Fibroblast of upper back skin (primary cell): ENCODE measurements at places on chromosomes 5 and 9.

DNA sequence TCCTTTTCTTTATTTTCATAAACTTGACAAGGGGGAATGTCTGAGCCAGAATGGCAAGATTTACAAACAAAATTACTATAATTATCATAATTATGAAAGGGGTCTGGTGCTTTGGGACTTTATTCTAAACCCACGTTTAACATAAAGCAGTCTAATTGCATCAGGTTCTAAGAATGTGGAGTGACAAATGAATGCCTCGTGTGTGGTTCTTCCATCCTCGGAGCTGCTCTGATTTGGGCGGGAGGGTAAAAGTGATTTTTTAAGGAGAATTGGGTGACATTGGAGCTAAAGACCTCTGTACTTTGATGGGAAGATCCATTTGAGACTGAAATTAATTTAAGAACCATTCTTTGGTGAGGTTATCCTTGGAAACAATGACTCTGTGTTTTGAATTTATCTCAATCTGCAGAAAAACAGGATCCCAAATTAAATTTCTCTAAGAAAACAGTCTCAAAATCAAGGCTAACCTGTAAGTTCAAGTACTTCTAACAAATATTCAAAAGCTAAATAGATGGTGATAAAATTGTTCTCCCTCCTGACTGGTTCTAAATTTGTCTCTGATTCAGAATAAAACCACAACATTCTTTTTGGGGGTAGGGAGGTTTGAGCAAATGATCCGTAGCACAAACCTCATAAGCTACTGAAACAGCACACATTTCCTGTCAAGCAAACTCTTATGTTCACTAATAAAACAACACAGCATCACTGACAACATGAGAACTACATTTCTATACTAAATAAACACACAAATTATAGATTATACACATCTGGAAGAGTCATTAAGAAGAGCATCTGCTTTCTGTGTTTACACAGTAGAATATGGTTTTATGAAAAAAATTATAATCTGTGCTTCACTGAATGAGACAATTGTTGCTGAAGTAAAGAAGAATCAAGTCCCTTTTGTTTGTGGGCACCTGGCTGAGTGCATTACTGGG is 85.5 kb downstream of the DCP2 start:
- peak; percentile 87 for DNase-seq

DNA sequence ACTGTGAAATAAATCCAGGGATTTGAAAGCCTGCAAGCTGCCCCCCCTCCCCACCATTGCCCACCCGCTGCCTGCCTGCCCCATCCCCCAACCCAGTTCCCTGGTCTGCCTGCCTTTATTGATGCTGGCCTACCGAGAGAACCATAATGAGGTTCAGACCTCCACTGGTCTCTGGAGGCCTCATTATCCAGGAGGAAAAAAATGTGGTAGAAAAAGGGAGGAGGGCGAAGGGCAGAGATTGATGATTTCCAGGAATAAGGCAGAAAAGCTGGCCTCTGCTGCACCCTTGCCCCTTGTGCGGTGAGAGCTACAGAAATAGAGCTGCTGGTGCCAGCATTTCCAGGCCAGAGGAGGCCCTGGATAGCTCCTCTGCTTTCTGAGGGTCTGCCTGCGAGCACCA is 216.1 kb downstream of the PAPPA start:
- no peak for DNase-seq

DNA sequence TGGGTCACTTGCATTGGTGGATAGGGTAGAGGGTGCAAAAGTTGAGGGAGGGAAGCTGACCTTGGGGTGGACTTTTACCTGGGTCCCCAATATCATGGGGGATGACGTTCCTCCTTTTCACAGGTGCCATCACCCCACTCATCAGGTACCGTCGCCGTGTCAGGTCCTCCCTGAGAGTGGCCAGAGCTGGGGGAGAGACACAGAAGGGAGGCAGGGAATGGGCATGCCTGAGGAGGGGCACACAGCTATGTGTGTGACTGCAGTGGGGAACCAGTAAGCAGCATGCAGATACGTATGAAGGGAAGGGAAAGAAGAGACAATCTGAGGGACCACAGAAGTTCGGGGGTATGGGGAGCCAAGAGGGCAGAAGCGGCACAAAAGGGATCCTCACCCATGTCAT is 6.5 kb downstream of the CREB3 start:
- DNase-seq: no peak

GRCh38 chr9:136488247-136489214 is 5.7 kb upstream of the SEC16A start:
- DNase-seq: peak; percentile 23

DNA sequence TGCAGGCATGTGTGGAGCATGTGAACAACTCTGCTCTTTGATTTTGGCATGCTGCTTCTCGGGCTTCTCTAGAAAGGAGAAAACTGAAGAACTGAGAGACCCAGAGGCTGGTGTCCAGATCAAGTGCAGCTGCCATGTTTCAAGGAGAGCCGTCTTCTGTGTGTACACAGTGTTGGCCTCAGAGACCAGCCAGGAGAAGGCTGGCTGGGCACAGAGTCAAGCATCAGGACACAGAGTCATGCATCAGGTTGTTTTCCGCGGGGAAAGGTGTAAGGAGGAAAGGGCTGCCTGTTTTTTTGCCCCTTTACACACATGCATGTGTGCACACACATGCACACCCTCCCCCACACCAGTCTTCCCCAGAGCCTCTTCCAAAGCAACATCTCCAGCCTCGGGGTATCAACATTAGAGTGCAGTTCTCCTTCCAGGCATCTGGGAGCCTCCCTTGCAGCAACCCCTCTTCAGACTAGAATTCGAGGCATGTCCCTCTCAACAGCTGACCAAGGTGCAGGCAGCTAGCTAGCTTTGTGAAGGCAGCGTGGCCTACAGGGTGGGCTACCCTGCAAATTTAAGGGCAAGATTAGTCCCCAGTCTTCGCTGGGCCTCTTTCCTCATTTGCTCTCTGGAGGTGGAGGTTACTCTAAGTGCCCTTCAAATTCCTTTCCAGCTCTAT is 180.9 kb downstream of the AOPEP start:
- no peak for DNase-seq

DNA sequence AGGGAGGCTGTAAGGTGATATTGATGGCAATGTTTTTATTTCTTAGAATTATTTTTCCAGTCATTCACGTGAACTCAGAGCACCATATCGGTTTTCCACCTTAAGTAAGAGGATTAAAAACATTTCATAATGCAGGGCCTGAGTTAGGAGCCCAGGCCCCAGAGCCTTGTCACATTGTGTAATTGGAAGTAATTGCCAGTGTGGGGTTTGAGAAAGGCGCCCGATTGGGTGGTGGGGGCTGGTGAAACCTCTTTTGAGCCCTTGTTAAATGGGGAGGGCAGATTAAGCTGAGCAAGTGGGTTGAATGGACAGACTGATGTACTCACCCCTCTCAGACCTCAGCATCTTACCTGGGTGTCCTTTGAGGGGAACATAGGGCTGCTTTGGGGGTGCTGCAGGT is 116.7 kb upstream of the PITX1 start:
- DNase-seq: no peak

DNA sequence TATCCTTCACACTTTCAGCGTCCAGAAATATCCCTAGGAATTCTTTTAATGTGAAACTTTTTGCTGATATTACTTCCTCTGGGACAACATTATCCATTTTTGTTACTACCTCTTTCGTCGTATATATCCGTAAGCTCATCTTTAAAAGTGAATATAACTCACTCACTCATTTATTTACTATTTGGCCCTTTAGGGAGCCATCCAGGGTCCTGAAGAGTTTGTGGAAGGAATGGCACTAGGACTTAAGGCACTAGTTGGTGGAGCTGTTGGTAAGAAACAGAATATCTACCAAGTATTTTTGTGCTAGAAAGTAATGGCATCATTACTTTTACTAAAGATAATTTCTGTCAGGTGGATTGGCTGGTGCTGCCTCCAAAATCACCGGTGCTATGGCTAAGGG is 192.7 kb downstream of the VPS13A start:
- DNase-seq: no peak

- DNase-seq: no peak
Observed at GRCh38 chr9:126523611-126524111, 90.1 kb upstream of the LMX1B start.

DNA sequence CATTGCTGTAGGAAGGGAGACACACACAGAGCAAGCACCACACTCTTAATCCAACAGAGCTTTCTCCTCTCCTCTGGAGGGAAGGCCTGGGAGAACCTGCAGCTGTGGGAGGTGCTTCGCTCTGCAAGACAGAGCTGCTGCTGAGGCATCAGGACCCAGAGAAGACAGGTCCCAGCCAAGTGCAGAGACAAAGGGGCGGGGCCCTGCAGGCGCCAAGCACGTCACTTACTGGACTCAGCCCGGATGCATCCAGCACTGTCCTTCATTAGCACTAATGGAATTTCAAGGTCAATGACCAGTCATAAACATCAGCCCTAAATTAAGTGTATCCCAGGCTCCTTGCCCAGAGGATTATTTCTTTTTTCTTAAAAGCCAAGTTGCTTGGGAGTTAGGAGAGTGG is 337.1 kb upstream of the PANK3 start:
- no peak for DNase-seq

- DNase-seq: no peak
Observed at GRCh38 chr5:179620293-179620692, 3.2 kb downstream of the HNRNPH1 start.

DNA sequence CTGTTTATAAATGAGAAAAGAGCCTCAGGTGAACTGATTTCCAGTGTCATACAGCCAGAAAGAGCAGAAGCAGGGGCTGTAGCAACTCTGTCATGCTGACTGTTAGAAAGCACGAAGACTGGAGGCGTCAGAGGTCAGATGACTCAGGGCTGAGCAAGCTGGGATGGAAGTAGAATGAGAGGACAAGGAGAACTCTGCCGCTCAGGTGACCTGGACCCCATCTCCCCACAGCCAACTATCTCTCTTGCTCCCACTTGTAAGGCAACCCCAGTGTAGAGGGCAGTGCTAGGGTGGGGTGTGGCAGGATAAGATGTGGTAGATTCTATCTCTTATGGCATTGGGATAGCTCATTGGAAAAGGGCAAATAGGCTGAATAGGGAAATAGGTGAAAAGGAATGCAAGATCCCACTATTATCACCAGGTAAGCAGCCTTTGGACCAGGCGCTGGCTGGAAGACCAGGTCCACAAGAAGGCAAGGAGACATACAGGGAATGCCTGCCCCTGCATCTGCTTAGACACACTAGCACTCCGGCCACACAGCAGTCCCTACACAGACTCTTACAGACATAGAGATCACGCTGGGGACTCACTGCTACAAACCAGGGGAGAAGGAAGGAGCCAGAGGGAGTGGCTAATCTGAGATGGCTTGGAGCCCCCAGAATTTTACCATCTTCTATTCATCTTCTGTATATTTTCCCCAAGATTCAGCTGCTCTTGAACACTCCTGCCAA is 21.2 kb upstream of the LOX start:
- DNase-seq: peak; percentile 71

GRCh38 chr9:124809211-124809610 is 32.3 kb downstream of the OLFML2A start:
- DNase-seq: no peak

GRCh38 chr5:84383816-84384603 is 670 bp downstream of the EDIL3 start:
- peak; percentile 62 for DNase-seq

DNA sequence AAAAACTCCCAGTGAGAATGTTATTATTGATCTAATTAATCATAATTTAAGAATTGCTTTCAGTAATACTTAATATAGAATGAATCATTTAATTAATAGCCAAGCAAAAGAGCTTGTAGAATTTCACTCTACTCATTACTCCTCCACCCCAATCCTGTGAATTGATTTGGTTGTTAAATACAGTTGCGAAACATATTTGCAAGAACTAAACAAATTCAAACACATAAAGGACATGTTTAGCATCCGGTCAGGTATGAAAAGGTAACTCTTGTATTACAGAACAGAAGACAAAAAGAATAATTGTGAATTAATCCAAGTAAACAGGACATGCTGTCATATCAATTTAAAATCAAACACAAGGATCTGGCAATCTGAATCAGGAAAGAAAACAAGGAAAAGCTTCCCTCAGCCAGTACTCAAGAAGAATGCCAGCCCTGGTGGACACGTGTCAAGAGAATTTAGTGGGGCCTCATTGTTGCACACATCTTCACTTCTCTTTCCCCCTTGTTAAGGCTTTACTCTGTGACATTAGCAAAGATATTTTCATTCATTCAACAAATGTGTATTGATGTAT is 89.4 kb upstream of the SLC12A2 start:
- no peak for DNase-seq

- DNase-seq: no peak
Observed at GRCh38 chr9:129507805-129508204, 113.1 kb downstream of the C9orf50 start.

- no peak for DNase-seq
Observed at GRCh38 chr9:23926368-23926767, 100.3 kb upstream of the ELAVL2 start.

GRCh38 chr5:6158974-6159831 is 219.1 kb downstream of the MED10 start:
- peak; percentile 93 for DNase-seq

GRCh38 chr5:116379306-116379705 is 195.3 kb downstream of the SEMA6A start:
- no peak for DNase-seq

DNA sequence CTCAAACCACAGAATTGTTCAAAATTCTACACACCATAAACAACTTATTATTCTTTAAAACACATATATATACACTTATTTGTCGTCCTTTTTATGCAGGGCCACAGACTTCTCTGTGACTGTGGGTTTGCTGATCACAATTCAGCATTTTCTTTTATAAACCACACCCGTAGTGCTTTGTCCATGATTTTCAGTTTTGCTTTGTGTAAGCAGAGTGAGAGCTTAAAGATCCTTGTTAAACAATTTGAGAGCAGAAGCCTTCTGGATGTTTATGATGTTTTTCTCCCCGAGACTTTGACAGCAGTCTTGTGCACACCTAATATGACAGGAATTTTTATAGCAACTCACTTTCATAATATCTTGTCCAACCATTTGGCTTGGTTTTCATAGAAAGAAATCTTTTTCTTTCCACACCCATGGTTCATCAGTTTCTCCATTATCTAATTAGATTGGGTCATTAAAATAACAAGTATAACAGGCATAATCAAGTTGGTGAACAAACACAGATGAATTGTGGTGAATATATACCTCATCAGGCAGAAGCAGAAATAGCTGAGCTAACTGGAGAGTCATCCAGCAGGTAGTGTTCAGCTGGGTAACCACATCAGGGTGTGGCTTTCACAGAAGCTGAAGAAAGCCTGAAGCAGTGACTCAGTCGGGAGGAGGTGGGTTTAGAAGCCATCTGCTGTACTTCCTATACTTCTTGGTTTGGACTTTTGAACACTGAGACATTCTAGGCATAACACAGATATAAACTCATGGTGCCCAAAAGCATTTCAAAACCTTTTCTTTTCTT is 232.8 kb downstream of the DOCK8 start:
- peak; percentile 20 for DNase-seq

GRCh38 chr9:109705515-109705914 is 74.5 kb upstream of the PALM2AKAP2 start:
- peak; percentile 57 for DNase-seq

- DNase-seq: no peak
Observed at GRCh38 chr9:131641618-131642495, 96.5 kb downstream of the PRRT1B start.

GRCh38 chr5:102959055-102959454 is 160.9 kb downstream of the GIN1 start:
- DNase-seq: peak; percentile 94

DNA sequence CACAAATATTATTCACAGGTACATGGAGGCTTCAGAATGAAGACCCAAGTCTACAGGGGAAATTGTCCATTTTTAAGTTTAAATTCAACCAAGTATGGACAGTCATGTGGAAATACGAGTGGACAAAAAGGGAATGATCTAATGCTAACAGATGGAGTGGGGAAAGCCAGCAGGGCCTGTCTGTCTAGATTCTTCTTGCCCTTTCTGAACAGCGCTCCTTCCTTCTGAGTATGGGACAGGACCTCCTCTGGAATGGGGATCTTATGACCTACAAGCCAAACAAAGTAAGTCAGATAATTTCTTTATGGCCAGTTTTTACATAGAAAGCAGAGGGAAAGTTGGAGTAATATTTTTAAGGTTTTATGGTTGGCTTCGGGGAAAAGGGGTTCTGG is 119.8 kb upstream of the NEK6 start:
- no peak for DNase-seq
